ENCODE measurements at places on chromosomes 11 and 22. TPM values are rescaled to one million over a fixed set of nuclear protein-coding genes. Genes with fewer than 3 reads are reported as not detected.

SYT9 gene
- not detected for total RNA-seq

DNA sequence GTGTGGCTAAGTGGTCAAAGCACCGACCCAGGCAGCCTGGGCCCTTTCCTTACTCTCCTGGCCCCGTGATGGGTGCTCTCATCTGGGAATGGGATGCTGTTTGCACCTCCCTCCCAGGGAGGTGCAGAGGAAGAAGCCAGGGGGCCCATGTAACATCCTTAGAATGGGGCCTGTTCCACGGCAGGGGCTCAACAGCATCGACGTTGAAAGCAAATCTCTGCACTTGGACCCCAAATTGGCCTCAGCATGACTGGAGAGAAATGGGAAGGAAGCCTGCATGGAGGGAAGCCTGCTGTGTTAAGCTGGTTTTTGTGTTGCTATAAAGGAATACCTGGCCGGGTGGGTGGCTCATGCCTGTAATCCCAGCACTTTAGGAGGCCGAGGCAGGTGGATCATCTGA is 1288.4 kb downstream of the TBC1D22A start:
- DNase-seq: no peak

DNA sequence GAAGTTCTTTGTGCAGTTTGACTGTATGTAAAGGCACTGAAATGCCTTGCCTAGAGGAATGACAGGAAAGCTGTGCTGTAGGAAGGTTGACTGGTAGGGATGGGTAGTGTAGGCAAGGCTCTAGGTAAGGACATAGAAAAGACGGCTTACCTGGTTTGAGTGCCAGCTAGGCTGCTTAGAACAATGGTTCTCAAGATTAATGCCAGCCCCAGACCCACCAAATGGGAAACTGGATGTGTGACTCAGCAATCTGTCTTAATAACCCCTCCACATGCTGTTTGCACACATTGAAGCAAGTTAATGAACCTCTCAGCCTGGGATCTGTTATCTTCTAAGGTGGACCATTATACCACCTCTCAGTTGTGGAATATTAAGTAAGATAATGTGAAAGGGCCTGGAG is 3.7 kb downstream of the RPS3 start:
- no peak for DNase-seq

GRCh38 chr11:76524461-76524860 is 79.6 kb downstream of the EMSY start:
- DNase-seq: peak; percentile 13

DNA sequence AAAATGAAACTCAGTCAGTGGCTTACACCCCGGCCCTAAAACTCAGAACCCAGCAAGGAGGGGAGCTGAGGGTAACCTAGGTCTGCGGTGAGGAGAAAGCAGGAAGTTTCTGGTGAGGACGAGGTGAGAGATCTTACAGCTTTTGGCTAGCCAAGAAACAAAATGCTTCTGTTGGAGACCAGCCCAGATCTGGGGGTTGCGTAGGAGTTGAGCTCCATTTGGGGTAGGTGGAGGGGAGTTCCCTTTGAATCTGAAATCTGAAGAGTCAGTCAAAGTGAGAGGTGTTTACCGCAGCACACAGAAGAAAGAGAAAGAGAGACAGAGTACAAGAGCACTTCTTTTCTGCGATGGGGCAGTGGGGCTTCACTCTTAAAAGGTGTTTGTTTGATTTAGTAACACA is 29.6 kb downstream of the EHF start:
- DNase-seq: no peak

DNA sequence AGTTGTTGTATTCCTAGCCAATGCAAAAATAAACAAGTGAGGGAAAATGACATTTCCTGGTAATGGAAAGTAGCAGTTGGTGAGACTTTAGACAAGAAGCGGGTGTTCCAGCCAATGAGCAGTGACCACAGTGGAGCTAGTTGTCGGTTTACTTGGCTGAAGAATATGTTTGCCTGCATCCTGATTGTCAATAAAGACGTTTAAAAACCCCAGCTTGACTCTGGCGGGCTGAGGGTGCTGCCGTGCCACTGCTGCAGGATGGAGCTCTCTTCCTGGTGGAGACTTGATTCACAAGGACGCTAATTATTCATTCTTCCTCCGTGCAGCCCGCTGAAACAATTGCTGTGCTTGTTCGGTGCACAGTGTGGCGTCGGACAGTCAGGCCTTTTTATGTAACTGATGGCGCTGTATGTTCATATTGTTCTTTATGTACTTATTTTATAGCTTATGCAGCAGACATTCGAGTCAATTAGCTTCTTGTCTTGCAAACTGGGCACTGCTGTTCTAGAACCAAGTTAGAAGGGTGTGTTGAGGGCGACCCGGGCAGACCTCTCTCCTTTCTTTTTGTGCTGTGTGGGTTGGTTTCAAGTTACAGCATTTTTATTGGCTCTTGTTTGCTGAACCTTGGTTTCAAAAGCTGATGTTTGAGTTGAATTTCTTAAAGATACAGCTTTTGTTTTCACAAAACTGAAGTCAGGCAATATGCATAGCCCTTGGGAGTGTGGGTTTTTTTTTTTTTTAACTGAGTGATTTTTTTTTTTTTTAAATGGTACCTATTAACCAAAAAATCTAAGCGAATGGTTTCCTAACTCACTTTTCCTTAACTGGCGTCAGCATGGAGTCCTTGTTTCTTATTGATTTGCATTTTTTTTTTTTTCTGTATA is 153.9 kb downstream of the TEAD1 start:
- peak; percentile 64 for DNase-seq

DNA sequence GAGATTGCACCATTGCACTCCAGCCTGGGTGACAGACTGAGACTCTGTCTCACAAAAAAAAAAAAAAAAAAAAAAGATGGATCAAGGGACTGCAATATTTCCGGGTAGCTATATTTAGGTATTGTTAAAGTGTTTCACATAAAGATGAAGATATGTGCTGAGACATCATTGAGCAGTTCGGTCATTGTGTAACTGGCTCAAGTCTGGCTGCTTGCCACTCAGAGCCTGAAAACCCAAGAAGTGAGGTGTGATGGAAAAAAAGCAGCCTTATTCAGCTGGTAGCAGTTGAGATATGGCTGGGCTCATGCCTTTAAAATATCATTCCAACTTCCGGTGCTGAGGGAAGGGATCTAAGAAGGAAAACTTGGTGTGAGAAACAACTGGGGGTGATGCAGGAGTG is 46.9 kb downstream of the LUZP2 start:
- DNase-seq: no peak

GRCh38 chr11:111562692-111563389 is 22.3 kb downstream of the LAYN start:
- DNase-seq: no peak

DNA sequence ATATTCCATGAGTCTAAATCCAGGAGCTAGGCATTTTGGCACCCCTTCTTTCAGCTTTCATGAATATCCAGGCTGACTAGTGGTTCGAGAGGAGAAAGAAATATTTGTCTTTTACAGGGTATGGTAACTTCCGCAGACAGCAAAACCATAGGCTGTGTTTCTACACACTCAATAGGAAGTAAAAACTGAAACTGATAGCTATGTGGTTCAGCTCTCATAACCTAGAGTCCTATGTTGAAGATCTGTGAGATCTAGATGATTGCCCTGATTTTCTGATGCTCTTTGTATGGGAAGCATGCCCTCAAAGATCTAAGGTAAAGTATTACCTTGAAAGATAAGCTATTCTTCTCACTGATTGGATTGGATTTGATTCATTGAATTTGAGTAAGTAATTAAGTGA is 118.3 kb downstream of the CD44 start:
- no peak for DNase-seq

DNA sequence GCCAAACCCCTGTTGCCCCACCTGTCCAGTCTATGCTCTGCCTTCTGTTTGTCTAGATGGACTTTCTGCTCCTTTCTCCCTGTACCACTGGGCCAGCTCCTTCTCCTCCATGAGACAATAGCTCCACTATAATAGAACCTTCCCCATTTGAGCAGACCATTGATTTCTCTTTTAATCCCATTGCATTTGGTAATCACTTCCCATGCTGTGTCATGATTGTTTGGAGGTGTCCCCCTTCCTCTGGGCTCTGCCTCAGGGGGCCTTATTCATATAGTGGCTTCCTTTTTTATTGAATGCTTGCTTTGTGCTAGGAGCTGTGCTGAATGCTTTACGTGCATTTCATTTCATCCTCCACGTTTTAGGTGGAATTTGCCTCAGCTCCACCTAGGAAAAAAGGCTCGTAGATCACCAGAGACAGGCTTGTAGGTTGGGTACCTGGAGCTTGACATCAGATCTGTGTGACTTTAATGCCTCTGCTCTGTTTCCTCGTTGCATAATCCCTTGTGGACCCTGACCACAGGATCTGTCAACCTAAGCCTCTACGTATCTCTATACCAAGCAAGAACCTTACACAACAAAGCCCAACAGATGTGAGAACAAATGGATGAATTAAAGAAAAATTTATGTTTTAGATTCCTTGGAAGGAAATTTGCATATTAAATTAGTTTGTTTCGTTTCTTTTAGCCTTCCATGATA is 106.2 kb upstream of the RASSF10 start:
- DNase-seq: no peak
